Stimulated activated CD8-positive, alpha-beta memory T cell treated with anti-CD3 and anti-CD28 coated beads, Interleukin-12 subunit alpha, Interleukin-12 subunit beta, amount 100 ng/mL, for 1 hour (primary cell): ENCODE measurements at places on chromosomes 5 and 9.

DNA sequence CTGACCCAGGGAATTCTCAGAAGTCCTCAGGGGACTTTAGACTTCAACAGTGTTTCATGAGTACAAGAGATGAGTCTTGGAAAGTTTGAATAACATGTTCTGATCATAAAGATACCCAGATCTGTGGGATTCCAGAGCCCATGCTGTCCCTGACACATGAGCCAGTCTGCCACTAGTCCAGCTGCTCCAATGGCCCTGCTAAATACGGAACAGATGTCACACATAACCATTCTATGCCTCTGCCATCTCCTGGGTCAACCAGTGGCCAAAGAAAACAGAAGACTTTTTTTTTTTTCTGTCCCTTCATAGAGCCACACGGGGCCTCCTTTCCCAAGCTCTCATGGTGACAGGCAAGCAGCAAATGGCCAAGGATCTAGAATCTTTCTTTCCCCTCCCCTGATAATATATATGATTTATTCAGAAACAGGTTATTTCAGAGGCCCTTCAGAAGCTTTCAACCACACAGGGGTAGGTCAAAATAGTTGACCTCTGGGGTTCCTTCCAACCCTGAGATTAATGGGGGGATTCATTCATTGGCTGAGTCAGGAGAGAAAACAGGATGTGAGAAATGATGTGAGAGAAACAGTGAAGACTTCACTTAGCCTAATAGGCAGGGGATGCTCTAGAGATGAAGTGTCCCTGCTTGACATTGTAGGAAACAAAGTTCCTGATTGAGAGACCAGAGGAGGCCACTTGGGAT is 367.7 kb downstream of the CDK5RAP2 start:
- DNase-seq, result no peak

DNA sequence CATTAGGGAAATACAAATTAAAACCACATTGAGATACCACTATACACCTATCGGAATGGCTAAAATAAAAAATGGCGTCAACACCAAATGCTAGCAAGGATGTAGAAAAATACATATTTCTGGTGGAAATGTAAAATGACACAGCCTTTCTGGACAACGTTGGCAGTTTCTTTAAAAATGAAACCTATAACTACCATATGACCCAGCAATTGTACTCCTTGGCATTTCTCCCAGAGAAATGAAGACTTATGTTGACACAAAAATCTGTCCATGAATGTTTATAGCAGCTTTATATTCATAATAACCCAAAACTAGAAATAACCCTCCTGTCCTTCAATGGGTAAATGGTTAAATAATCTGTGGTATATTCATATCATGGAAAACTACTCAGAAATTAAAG is 188.7 kb upstream of the RAD23B start:
- no peak for DNase-seq

DNA sequence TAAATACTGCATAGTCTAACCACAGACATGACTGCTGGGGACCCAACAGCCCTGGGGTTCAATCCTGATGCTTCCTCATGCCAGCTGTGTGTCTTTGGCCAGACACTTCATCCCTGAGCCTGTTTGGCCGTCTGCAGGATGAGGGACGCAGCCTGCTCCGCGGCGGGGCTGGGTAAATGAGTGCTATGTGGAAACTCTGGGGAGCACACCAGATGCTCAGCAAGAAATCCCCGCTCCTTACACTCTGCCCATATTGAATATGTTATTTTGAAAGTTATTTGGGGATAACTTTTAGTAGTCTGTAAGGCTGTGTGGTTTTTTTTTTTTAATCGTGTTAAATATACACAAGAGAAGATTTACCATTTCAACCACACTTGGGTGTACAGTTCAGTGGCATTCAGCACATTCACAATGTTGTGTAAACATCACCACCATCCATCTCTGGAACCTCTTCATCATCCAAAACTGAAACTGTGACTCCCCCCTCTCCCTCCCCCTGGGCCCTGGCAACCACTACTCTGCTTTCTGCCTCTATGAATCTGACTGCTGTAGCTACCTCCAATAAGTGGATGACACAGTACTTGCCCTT is 42.7 kb downstream of the SH3PXD2B start:
- DNase-seq, result no peak

DNA sequence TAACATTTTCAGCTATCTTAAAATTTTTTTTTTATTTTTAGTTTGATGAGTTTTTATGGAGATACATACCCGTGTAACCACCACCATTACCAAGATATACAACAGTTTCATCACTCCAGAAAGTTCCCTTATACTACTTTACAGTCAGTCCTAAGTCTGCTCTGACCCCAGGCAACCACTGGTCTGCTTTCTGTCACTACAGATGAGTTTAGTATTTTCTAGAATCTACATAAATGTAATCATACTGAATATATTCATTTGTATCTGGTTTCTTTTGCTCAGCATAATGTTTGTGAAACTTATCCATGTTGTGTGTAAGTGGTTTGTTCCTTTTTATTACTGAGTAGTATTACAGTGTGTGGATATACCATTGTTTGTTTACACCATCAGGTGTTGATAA is 127.8 kb downstream of the GAS1 start:
- DNase-seq, result no peak

DNA sequence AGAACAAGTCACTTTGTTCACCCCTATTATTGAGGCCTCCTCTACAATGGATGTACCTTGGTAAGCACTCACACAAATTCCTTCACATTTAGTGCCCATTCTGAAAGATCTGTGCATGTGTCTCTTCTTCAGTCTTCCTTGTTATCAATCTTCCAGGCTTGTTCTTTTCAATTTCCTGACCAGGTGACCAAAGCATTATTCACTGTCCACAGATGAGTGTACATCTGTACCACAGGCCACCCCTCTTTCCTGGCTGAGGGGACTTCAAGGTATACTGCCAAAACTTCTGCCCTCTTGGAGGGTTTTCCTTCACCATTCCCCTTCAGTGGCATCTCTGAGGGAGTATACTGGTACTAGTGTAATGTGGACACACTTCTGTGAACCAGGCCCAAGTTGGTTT is 25.5 kb upstream of the STOM start:
- no peak for DNase-seq

- DNase-seq, result no peak
Observed at GRCh38 chr5:148922606-148923005, 96.2 kb downstream of the ADRB2 start.

DNA sequence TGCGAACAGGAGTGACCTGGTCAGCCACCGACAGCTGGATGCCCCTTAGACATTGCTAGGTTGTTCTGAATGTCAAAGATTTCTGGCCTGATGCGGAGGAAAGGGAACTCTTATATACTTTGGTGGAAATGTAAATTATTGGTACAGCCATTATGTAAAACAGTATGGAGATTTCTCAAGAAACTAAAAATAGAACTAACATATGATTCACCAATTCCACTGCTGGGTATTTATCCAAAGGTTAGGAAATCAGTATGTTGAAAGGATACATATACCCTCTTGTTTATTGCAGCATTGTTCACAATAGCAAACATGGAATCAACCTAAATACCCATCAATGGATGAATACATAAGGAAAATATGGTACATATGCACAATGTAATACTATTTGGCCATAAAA is 31.8 kb downstream of the DMRT3 start:
- DNase-seq, result no peak

GRCh38 chr5:125536582-125536981 is 790.1 kb upstream of the ZNF608 start:
- no peak for DNase-seq

GRCh38 chr5:141354900-141355469 is at the start of gene PCDHGA4:
Gene PCDHGA4, plus strand, starts transcription at chr5:141355021. Its CDS starts 87 bp downstream, at chr5:141355108.
- DNase-seq, result no peak

DNA sequence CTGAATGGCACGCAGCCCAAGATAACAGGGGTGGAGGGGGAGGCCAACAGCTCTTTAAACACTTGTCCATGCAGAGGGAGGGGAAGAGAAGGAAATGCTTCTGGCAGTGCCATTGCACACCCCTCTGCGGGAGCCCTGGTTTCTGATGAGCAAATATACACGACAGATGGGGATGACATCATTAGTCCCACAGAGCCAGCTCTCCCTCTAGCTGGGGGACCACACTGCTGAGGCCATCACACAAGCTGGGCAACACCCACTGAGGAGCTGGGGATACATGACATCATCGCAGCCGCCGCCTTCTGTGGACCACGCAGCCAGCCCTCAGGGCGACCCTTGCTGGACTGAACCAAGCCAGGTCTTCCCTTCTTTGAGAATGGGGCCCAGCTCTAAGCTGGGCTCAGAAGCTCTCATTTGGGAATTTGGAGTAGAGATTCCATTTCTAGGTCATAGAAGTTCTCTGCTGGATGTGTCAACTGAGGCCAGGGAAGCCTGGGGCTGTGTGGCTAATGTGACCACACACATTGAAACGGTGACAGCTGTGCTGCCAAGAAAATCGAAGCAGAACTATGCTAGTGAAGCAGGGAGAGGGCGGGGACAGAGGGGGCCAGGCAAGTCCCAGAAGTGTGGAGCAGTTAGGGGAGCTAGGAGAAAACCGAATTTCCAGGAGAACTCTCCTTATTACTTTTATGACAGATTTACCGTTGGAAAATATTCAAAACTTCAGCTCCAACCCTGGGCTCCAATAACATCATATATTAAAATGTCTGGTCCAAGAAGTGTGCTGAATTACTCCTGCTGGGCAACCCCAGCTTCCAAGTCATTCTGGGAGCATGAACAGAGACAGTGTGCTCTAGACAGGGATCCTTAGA is 79.5 kb downstream of the PRRT1B start:
- no peak for DNase-seq

- DNase-seq, result no peak
Observed at GRCh38 chr5:33867241-33867640, 24.5 kb downstream of the ADAMTS12 start.

GRCh38 chr5:133847301-133847700 is 121.1 kb downstream of the C5orf15 start:
- no peak for DNase-seq

DNA sequence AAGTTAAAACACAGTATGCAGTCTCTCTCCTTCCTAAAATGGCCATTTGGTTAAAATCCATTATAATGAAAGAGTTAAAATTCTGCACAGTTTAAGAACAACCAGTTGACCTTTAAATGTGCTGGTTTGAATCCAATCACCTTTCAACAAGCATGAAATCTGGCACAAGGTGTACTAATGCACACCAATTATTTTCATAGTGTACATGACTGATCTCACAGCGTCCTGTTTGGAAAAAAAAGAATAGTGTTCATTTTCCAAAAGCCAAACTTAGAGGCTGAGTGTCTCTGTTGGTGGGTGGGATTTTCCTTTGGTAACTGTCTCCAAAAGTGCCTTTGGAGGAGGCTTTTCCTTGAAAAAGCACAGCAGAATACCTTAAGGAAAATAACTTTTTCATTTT is 180.6 kb downstream of the DEPDC1B start:
- DNase-seq, result no peak

DNA sequence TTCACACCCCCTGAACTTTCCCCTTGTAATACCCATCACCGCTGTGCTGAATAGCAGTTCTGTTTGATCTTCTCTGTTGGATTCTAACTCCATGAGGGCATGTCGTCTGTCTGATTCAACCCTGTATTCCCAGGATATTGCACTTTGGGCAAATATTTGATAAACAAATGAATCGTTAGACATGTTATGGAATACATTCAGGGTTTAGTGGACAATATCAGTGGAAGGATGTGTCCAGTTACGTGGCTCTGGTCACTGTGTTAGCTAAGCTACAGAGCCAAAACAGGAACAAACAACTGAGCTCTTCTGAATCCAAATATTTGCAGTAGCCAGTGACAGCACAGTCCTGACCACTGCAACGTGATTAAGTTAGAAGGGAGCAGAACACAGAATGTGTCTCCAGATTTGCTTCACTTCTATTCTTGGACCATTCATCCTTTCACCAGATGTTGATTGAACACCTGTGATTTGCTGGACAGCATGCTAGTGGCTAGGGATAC is 13.2 kb downstream of the ANGPTL2 start:
- no peak for DNase-seq

DNA sequence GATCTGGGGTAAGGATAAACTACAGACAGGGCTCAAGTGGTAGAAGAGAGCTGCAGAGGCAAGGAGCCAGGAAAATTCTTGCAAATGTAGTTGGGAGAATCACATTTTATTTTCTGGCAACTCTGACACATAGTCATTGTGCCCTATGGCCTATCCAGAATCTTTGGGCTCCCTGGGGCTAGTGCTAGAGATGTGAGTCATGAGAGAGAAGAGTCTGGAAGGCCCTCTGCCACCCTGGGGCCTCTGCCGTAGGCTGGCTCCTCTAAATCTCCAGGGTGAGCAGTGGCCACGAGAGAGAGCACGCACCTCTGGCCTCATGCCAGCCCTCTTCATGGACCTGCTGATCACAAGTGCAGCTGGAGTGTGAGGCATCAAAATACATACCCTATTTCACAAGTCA is 74.3 kb upstream of the SSBP2 start:
- no peak for DNase-seq

DNA sequence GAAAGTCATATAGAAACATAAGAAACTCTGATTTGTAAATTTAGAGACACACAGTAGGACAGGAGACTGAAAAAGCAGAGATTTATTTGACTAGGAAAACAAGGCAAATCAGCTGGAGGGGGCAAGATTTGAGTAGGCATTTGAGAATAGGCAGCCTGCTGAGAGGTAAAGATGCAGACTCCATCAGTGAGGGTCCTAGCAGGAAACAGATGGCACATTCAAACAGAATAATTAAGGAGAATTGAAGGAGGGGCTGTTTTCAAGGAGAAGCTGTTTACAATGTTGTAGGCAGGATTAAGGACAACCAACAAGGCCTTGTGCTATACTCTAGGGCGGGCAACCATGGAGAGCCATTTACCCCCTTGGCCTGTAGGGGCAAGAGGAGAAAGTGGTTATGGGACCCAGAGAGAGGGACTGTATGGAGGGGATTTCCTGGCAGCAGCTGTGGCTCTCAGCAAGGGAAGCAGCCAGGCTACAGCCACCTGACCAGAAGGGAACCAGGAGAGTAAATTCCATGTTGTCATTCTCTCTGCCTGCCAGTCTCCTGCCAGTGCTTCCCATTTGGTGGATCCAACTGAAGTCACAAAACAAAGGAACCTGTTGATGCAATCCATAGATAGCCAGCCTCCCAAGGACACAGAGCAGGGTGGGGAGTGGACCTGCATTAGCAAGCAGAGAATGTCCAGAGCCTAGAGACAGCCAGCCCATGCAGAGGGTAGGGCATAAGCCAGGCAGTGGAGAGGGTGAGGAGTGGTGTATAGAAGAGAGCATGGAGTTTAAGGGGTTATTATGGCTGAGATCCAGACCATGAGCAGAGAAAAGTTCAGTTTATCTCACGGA is 38.2 kb downstream of the PAPPA start:
- no peak for DNase-seq

DNA sequence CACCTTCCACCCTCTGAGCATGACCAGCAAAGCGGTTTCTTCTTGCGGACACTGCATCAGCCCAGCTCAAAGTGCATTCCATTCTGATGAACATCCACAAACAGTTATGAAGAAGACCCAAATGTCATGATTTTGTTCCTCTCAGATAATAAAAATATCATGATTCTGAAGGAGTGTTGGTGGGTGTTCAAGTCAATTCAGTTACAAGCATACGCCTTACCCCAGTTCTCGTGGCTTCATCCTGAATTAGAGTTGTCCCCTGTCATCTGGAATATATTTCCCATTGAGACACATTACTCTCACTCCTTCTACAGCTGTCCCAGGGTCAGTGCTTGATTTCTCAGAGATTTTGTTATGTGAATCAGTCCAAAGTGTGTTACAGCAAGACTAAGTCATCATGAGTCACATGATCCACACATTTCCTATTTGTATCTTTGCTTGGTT is 325.4 kb downstream of the RFX3 start:
- no peak for DNase-seq
